SHP77 (cell line): ENCODE measurements at places on chromosomes 2 and 18.

GRCh38 chr18:477565-477964, 22.9 kb downstream of the COLEC12 start:
- DNase-seq: no peak

DNA sequence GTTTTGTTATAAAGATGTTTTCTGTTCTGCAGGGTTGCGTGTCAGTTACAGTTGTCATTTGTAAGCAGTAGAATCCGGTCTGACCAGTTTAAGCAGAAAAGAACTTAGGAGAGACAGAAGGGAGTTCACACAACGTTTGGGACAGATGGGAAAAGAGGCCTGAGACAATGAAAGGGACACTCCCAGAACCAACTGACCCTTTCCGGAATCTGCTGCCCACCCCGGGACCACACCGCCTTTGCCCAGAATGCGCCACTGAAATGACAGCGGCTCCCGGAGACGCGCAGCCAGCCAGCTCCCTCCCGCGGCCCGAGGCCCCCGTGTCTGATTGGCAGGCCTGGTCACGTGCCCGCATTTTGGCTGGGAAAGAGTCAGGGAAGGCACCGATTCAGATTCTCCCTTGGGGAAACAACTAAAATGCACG, 244.6 kb downstream of the BCL2 start:
- peak; percentile 79 for DNase-seq

DNA sequence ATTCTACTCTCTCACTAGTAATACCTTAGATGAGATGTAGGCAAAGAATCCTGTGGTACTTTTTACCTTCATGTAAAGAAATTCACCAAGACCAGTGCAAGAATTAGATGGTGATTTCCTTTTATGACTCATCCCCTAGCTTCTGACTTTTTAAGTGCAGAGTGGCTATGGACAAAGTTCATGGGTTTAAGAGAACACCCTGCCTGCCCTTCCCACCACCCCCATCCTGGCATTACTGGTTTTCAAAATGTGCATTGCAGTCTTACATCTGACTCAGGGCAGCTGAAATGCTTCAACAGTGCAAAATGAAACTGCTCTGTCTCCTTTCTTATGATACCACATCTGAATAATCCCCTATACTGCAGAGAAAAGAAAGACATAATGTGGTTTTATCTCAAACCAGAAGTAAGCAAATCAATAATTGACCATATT, 22.6 kb downstream of the MAIP1 start:
- no peak for DNase-seq

- DNase-seq: no peak
Observed at GRCh38 chr18:8011361-8011760, 444.2 kb downstream of the PTPRM start.

GRCh38 chr2:167147271-167147941, 259.1 kb downstream of the XIRP2 start:
- no peak for DNase-seq

DNA sequence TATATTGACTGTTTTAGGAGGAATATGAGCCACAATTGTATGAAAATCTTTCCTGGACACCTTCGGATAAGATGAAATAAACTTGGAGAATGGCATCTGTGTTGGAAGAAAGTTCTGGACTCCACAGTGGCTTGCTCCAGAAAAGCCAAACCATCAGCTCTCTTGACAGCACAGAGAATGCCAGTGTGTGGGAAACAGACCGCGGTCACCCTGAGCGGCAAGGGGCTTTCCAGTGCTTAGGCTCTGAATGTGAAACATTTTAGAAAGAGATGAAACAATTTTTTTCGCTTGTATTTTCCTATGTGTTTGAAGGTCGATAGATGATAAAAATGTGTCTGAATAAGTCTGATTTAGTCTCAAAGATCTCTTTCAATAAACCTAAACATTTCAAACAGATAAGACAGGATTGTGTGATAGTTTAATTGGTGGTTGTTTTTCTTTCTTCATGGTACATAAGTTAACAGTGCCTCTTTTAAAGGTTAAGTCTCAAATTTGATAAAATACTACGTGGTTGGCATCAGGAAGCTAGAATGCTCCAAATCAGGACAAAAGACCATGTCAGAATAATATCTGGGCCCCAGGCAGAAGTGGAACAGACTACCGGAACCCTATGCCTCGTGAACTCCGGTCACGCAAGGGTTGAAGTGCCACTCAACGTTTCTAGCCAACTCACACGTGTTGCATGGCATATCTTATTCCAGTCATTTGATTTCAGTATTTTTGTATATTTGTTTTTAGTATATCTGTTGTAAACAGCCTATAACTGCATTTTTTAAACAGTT, 28.9 kb downstream of the PTGR3 start:
- DNase-seq: no peak

- no peak for DNase-seq
Observed at GRCh38 chr18:35469725-35470124, 28.0 kb downstream of the INO80C start.

DNA sequence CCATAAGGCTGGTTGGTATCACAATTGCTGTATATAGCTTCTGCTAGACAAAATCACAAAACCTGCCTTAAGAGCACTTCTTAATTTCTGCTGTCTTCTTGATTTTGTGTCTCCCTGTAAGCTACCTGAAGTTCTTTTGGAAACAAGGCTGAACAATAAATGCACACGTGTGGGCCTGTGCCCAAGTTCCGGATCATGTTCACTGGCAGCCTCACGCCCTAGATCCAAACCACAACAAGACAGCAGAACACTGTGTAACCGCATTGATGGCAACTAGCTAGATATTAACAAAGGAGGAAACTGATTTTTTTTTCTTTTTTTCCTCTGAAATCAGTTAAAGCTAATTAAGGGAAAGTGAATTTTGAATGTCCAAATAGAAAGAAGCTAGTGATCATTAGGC, 81.5 kb upstream of the LYPD6B start:
- no peak for DNase-seq

DNA sequence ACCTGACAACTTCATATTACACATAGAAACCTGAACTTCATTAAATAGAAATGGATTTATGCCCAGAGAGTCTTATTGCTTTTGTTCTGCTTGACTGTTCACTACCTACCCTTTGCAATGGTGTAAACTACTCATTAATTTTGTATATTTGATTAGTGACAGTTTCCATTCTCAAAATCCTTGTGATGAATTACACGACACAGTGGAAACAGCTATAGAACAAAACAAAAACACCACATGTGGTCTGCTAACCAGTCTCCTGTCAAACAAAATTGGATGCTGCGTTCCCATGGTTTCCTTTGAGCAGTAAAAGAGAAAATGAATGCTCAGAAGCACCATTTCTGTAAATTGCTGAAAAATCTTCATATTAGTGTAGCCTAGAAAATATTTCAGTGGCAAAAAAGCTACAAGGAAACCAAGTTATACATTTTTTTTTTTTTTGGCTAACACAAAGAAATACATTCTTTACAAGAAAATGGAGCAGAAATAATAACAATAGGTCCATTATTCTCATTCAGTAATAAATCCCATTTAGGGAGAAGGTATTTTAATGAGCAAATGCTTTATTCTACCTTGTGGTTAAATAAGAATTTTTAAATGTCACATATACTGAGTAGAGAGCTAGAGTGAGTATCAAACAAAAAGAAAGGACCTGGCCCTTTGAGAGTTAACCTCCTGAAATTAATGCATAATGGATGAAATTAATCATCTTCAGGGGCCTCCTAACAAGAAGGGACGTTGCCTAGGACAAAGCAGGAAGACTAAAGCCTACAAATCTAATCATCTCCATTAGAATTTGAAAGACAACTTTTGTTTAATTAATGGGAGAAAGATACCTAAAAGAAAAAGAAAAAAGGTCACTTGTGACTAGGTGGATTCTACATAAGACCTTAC, 355.1 kb upstream of the ZC3H15 start:
- DNase-seq: no peak

- peak; percentile 7 for DNase-seq
Observed at GRCh38 chr2:120436885-120437603, 91.1 kb downstream of the INHBB start.

DNA sequence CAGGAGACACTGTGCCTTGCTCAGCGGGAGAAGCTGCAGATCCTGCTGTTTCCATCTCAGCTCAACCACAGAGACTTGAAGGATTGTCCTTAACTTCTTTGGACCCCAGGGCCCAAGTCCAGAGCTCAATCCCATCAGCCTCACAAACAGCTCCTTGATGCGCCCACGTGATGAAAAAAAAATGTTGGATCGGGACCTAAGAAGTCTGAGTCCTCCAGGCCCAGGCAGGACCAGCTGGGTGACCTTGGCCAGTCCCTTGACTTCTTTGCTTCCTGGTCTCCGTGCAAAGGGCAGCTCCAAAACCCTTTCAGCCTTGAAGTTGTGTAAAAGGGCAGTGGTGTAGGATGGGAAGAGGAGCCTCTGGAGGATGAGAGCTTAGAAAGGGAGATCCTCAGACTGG, 175.5 kb downstream of the ZFP36L2 start:
- no peak for DNase-seq

GRCh38 chr18:36265015-36265414, 32.5 kb upstream of the FHOD3 start:
- no peak for DNase-seq

- DNase-seq: no peak
Observed at GRCh38 chr2:10536569-10537133, 88.5 kb upstream of the ODC1 start.

DNA sequence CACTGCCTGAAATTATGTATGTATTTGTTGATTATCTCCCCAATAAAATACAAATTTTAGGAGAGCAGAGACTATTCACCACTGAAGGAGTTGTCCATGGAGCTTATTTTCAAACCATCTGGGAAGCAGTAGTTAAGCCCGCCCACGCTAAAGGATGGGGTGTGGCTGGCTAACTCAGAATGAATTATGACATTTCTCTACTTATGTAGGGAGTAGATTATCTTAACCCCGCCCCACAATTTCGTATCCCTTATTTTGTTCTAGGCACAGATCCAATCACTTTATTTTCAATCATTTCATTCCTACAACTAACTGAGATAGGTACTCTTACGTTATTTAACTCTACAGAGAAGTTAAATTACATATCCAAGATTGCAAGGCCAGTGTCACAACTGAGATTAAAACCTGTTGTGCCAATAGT, 1.4 kb upstream of the LAPTM4A start:
- DNase-seq: peak; percentile 50

GRCh38 chr2:206846981-206847834, 81.8 kb downstream of the FASTKD2 start:
- DNase-seq: no peak

DNA sequence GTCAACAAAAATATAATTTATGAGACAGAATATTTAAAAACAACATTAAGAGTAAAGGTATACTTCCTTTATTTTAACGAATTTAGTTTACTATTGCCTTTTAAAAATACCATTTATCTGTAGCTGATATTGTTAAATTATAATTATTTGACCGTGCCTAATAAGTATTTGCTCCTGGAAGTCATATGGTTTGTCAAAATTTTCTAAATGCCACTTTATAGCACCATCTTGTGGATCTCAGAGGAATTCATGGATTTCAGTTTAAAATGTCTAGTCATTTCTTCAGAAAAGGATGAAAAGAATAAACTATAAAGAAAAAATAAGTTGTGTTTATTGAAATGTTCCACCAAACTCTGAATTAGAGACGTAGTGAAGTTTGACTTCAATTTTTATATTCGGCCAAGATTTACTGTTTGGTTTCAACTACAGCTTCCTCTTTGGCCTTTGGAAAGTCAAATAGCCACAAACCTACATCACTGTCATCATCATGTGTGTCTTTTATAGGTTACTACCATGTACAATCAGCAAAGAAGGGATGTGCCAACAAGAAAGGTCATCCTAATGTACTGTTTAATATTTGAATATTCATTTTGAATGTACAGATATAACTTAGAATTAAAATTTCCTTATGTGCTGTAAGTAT, 10.3 kb upstream of the FTCDNL1 start:
- DNase-seq: peak; percentile 4

DNA sequence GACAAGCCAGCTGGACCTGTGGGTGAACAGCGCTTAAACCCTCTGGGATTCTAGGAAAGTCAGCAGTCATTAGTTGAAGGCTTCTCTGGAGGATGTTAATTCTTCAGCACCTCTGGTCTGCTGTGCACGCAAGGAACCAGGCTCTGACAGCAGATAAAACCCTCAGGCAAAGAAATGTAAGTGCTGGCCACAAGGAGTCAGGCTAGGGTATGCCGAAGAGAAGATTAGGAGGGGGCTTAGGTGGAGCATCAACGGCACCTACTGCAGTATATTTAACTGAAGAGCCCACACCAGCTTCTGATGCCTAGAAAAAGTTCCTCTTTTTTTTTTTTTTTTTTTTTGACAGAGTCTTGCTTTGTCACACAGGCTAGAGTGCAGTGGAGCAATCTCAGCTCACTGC, 304.2 kb upstream of the MC4R start:
- DNase-seq: no peak

- DNase-seq: no peak
Observed at GRCh38 chr2:43798300-43798699, 24.5 kb downstream of the DYNC2LI1 start.

DNA sequence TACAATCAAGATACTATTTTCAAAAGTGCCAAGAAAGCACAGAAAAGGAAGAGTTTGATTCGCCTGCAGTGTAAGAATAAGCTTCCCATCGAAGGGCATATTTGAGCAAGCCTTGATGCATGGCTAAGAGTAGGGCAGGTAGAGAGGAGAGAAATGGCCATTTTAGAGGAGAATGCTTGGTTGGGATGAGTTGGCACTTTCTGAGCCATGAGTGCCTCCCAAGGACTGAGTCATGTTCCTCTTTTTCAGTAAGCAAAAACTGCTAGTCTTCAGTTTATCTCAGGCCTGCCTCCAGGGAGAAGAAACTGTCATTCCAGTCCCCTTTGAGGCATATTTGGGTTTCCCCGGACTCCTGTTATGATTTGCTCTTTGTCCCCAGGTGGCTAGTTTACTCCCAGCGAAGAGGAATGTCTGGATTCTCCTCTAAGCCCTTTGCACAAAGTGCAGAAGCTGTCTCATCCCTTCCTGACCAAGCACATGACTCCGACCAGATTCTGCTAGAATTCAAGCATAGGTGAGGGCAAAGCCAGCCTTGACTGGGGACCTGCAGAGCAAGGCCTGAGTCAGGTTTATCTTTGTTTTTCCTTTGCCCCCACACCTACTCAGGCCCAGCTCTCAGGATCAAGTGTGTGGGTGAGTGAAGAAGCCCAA, 115.2 kb downstream of the TTC32 start:
- no peak for DNase-seq
